Pons (tissue), 1 donor: ENCODE measurements at places on chromosomes 6 and 20.

GRCh38 chr6:137717074-137718073, 149.7 kb upstream of the TNFAIP3 start:
- DNase-seq: no peak

DNA sequence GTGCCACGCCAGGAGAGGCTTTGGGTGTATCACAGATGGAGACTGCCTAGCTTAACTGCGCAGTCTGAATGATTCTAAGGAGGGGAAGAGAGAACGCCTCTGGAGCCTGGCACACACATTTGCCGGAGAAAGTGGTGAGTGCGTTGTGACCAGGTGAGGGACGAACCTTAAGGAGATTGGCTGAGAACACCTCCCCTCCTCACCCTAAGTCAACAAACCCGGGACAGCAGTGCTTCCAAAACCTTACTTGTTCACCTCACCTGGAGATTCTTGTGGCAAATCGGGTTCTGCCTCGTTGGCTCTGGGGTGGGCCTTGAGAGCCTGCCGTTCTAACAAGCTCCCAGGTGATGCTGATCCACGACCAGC, 9.4 kb downstream of the SYNJ2 start:
- peak; percentile 10 for DNase-seq

DNA sequence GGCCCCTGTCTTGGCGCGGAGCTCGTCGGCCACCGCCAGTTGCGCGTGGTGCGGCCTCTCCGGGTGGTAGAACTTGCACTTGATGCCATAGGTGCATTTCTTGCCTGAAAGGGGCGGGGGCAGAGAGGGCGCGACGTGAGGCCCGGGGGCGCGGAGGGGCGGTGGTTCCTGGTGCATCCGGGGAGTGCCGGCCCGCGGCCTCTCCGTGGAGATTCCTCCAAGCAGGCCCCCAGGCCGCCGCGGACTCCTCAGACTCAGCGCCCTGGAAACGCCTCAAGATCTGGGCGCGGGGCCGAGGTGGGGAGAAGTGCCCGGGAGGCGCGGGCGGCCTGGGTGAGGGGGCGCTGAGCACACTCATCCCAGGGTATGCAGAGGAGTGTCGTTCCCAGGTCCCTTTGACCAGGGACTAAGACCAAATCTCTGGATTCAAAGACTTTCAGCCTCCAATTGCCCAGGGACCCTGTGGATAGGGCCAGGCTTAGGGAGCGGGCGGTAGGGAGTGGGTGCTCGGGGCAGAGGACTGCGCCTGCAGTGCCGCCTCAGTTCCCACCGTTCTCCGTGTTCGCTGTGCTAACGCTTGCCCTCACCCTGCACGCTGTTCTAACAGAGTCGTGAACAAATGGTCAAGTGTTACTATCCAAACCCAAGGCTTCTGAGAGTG, 33.3 kb downstream of the ZC3H12D start:
- no peak for DNase-seq

DNA sequence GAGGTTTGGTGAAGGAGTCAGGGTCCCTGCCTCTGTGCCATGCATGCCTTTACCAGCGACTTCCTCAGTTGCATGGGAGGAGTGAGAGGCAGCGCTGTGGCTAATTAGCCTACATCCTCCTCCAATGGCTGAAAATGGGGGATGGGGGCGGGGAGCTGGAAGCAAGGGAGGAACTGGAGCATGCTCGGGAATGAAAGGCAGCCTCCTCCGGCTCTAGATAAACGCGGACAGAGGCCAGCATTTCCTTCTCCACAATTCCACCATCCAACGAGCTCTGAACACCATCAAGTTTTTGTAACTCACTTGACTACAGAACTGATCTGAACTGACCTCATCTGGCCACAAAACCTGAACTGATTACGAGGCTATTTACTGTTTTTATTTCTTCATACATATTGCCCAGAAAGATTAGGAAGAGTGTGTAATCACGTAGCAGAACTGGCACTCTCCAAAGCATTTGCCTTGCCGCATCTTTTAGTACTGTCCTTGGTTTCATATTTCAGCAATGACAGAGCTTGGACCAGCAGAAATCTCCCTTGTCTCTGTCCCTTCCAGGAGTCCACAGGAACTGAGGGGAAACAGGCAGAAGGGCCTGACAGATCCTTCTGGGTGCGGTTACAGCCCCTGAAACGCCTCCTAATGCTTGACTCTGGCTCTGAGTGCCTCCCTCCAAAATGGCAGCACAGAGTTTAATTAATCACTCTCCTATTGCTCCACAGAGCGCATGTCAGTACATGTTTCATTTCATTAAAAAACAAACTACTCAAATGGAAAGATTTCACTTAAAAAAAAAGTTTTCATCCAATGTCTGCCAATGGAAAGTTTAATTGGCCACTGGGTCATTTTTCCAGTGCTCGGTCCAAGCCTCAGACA, 58.2 kb upstream of the TRAF3IP2 start:
- no peak for DNase-seq

- DNase-seq: no peak
Observed at GRCh38 chr6:158468666-158469065, 91.2 kb upstream of the TMEM181 start.

- no peak for DNase-seq
Observed at GRCh38 chr6:138601128-138601527, 101.8 kb upstream of the NHSL1 start.

GRCh38 chr6:37919417-37920157, 100.1 kb downstream of the ZFAND3 start:
- no peak for DNase-seq

GRCh38 chr6:13453771-13454251, 33.6 kb downstream of the GFOD1 start:
- DNase-seq: no peak

DNA sequence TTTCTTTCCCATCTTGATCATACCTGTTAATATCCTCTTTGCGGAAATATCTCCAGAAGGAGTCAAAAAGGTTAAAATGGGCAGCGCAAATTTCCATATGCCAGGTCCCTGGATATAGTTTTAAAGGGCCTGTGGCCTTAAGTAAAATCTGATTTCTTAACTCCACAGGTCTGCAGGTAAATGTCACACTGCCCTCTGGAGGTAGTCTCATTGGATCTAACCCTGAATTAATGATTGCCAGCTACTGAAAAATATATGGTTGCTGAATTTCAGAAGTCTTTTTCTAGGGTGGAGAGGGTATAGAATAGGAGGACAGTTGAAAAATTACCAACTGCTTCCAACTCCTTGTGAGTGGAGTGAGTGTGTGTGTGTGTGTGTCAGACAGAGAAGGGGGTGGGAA, 8.5 kb downstream of the MOXD1 start:
- DNase-seq: no peak

DNA sequence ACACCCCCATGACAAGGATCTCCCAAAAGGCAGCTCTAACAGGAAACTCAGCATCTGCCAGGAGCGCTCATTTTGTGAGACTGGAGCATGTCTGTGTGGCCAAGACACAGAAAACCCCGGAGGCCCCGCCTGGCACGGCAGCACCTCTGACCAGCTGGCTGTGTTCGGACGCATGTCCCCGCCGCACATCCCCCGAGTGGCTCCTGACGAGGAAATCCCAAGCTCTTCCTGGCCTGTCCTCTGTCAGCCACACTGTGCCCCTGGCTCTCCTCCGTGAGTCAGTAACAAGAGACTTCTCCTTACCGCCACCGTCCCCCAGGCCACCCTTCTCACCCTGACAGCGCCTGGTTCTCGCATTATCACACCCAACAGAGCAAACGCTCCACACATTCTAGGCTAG, 14.4 kb downstream of the SLC2A4RG start:
- DNase-seq: no peak

GRCh38 chr20:10366898-10367692, 66.9 kb downstream of the MKKS start:
- no peak for DNase-seq

DNA sequence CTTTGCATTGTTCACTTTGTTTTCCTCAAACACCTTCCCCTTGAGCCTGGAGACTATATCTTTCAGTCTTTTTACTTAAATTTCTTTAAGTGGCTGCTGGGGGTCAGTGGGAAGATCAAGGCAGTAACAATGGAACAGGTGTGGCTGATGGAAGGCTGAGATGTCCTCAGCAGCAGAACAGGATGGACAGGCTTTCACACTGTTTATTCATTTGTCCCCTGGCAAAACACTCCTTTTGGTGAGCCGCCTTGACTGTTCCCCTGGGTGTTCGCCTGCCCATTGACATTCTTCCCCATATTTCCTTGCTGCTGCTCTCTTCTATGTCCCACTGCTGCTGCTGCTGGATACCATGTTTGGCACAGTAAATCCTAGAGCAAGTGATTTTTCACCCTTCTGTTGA, 38.1 kb downstream of the RNF144B start:
- DNase-seq: no peak

DNA sequence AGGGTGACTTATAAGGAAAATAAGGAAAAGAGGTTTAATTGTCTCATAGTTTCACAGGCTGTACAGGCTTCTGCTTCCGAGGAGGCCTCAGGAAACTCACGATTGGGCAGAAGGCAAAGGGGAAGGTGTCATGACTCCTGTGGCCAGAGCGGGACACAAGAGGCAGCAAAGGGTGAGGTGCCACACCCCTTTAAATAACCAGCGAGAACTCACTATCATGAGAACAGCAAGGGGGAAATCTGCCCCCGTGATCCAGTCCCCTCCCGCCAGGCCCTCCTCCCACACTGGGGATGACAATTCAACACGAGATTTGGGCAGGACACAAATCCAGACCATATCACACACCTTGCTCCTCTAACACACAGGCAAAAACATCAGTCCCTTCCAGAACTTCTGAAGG, 254.0 kb downstream of the DLL1 start:
- no peak for DNase-seq

GRCh38 chr6:119649531-119649930, 300.0 kb upstream of the MAN1A1 start:
- no peak for DNase-seq

GRCh38 chr20:53001498-53002301, 29.5 kb downstream of the TSHZ2 start:
- DNase-seq: no peak

- DNase-seq: no peak
Observed at GRCh38 chr6:37538107-37538506, 38.4 kb upstream of the CCDC167 start.

- no peak for DNase-seq
Observed at GRCh38 chr6:112252571-112253497, 1.5 kb downstream of the LAMA4 start.

DNA sequence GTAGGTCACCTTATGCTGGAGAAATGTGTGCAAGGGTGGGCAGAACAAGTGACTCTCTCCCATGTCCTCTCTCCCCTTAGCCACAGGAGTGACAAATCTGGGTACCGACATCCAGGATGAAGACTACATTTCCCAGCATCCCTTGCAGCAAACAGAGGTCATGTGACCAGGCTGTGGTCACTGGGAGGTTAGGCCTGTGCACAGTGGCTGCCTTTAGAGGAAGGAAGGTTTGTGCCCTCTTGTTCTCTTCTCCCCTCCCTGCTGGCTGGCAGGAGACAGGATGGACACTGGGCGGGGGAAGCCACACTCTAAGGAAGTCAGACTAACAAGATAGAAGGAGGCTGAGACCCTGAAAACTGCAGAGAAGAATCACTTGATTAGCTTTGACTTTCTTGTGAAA, 360.2 kb downstream of the PREX1 start:
- DNase-seq: no peak

DNA sequence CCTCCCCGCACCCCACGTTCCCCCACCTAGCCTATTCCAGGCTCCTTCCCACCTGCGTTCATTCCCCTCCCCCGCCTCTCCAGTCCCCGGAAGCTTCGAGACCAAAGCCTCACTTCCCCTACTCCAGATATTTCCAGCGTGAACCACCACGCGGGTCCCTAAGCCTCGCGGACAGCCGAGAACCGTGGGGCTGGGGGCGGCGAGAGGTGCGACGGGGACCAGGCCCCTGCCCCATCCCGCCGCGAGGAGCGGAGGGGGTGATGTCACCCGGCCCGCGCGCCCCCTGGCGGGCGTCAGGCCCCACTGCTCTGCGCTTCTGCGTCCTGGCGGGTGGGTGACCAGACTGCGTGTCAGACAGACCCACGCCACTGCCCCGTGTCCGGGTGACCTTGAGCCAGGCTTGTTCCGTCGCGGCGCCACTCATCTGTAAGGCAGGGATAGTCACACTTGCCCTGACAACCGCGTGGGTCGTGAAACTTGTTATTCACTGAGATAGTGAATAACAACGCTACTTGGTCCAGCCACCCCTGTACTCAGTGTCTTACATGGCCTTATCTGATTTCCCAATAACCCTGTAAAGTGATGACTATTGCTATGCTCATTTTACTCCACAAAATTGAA, 9.0 kb upstream of the HSP90AB1 start:
- DNase-seq: peak; percentile 80

- no peak for DNase-seq
Observed at GRCh38 chr20:58877976-58878360, 25.5 kb downstream of the GNAS start.

DNA sequence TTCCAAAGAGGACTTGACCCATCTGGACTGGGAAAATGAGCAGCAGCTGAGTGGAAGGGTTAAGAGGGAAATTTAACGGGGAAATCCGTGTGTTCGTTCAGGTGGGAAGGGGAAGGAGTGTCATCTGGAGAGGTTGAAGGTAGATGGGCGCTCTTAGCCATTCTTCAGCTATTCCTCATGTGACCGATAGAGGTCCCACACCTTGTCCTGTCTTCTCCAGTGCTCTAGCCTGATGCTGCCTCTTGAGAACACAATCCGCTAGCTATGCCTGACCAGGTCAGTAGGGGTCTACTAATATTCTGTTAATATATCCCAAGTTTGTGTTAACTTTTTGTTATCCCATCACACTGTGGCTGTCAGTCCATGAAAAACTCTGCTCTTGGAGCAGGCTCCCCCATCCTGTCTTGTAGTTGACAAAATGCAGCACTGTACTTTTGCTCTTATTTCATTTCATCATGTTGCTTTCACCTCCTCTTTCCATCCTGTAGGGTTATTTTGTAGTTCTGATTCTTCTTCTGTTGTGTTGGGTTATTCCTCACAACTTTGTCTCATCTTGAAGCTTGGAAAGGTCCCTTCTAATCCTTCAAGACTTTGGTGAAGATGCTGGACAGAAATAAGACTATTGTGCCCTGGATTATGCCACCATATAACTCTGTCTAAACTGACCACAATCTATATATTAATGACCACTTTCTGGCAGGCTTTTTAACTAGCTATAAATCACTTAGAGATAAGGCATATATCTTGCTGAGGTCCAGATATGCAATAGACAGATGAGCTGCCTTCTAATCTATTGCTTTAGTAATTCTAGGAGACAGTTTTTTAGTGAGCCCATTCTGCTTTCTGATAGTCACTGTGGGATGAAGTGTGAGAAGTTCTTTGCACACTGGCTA, 123.4 kb upstream of the SUPT3H start:
- DNase-seq: no peak
